ENCODE measurements at places on chromosomes 2 and 18.

GRCh38 chr2:61014763-61015162 lies 2.8 kb upstream of the PEX13 start:
- no peak for DNase-seq

GRCh38 chr2:74762789-74763188 lies 71.1 kb upstream of the HK2 start:
- DNase-seq, result no peak

DNA sequence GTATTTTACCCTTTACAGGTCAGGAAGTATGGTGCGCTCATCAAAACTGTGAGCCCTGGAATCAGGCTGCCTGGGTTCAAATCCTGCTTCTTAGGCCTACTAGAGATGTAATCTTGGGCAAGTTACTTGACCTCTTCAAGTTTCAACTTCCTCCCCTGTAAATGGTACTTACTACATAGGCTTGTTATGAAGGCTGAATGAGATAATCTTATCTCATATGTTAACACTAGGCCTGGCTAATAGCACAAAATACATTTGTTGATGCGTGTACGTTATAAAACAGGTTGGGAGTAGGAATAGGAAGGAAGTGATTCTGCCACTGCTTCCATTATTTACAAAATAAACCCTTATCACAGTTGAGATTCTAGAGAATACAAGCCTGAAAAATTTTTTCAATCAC lies 1.7 kb upstream of the RFTN2 start:
- DNase-seq, result no peak

DNA sequence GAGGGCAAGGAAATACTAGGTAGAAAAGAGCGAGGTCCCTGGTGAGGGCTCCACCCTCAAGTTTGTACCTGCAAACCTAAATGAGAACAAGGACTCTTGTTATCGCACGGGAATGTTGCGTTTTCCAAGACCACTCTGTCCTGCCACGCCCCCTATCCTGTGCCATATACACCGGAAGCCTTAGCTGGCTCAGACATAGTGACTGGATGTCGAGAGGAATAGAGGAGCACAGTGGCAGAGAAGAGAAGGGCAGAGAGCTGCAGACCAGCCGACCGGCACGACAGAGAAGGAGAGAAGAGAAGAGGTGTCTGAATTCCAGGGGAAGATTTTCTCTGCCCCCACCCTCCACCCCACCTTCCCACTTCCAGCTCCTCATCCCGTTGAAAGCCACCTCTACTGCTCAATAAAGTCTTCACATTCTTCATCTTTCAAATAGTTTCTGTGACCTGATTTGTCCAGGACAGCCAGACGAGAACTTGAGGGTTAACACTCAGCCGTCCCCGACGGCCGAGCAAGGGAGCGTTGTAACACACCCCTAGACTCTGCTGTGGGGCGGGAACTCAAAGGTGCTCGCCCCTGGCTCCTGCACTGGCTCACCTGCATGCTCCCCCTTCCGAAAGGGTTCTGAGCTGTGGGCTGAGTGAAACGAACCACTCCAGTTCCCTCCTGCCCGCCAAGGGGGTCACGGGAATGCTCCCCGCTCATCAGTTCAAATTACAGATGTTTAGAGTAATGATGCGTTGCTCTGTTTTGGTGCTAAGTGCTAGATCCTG lies 24.9 kb upstream of the COL3A1 start:
- no peak for DNase-seq

DNA sequence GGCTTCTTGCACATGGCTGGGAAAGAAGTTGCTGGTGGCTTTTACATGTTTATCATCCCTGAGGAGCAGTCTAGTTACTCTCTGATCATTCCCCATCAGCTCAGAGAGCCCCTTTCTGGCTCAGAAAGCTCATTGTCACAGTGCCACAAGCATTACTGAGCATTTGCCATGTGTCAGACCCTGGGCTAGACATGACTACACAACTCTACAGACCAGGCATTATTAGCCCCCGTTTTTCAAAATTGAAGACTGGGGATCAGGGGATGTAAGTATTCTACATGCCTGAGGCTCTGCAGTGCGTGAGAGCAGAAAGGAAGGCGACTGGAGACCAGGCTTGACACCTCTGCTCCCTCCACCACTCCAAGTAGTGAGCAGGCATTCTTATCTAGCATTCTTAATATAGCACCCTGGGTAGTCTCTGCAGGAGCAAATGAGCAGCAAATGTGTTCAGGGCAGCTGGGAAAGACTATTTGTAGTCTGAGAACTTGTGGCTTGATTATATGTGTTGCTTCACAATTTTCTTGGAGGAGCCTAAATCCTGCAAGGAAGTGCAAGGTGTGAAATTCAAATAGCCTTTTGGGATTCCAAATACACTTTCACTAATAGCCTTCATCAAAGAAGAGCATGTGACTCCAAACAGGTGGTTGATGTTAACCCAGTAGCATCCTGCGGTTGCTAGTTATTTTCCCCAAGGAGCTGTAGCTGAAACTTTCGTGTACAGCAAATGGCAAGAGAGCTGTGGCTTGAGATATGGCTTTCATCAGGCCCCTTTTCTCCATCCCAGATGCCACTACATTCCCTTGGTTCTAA lies 143.2 kb downstream of the DDX1 start:
- no peak for DNase-seq

GRCh38 chr2:63440612-63441011 lies 147.7 kb downstream of the WDPCP start:
- no peak for DNase-seq

DNA sequence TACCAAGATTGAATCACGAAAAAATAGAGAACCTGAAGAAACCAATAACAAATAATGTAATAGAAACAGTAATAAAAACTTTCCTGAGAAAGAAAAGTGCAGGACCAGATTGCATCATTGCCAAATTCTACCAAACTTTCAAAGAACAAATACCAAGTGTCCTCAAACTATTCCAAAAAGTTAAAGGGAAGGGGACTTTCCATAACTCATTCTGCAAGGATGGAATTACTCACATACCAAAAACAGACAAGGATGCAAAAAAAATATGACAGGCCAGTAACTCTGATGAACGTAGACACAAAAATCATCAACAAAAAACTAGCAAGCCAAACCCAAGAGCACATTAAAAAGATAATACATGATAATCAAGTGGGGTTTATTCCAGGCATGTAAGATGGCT lies 172.3 kb upstream of the SLC35G4 start:
- DNase-seq, result no peak

DNA sequence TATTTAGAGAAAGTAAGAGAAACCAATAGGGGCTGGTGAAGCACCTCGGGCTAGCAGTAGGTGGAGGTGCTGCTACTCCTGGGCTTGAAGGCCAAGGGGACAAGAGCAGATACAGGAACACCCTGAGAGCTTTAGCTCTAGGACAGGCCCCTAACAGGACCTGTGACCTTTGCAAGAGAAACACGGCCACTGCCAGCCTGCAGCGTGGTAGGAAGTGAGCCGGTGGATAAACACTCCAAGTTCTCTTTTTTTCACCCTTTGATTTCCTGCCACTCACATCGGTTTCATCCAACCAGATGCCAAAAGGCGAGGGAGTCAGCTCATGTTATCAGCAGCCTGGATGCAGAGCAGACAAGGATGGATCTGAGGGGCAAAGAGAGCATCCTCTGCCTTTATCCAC lies 66.8 kb upstream of the SPRED2 start:
- no peak for DNase-seq

GRCh38 chr2:37566517-37566981 lies 104.9 kb downstream of the CDC42EP3 start:
- no peak for DNase-seq

DNA sequence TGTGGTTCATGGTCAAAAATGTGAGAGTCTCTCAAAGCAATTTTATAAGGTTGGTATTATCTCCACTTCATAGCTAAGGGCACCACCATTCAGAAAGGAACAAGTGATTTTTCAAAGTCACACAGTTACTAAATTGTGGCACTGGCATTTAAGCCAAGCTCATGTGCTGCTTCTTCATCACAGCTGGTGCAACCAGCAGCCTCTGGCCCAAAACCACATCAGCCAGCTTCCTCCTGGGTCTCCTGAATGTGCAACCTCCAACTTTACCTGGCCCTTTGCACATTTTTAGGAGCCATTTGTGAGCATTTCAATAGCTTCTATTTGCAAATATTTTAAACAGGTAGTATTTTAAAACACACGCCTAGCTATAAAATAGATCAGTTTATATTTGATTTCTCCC lies 293.7 kb downstream of the BCL11A start:
- DNase-seq, result no peak

DNA sequence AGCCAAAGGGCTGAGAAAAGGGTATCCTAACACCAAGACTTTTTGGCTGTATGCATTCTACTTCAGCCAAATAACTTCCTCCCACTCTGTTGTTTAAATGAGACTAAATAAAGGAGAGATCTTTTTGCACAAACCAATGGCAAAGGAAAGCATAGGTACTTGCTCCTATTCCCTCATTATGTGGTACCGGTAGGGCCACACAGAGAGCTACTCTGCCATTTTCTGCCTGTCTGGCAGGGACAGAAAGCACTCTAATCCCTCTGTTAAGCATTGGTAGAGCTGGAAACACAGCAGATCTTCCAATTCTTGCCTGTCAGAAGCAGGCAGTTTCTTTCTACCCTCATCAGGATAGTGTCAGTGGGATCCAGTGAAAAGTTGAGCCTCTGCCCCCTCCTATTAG lies 918.3 kb upstream of the TMEFF2 start:
- DNase-seq, result no peak

- DNase-seq, result no peak
Observed at GRCh38 chr18:10860928-10861327, 288.4 kb downstream of the PIEZO2 start.

GRCh38 chr18:63112706-63113105 lies 206.9 kb downstream of the BCL2 start:
- DNase-seq, result no peak

DNA sequence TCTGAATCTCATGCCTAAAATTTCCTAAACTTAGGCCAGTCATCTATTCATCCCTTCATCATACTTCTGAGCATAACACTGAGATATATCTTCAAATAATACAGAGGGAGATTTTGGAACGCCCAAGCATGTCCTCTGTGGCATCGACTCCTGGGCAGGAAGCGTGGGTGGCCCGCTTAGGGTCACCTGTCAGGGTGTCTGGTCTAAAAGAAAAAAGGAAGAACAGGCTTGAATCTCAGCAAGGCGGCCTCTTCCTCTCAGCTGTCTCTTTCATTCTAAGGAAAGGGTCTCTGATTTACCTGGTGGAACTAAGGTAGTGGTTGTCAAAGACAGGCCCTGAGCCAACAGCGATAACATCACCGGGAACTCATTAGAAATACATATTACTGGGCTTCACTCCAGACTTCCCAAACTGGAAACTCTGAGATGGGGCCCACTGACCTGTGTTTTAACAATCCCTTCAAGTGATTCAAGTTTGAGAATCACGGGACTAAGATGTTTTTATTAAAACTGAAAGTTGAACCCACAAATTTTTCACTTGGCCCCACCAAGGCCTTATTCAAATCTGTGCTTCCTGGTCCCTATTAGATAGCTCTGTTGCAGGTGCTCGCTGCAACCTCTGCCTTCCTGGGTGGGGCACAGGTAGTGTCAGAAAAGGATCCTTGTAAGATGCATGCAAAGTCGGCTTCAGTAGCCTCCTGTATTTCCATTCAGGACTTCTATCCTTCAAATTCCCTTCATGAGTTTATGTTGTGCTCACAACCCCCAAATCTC lies 162.3 kb upstream of the CCDC68 start:
- no peak for DNase-seq

GRCh38 chr2:148253685-148254084 lies 232.8 kb downstream of the MBD5 start:
- DNase-seq, result no peak

GRCh38 chr2:35125871-35126270 lies 1229.7 kb upstream of the CRIM1 start:
- no peak for DNase-seq

DNA sequence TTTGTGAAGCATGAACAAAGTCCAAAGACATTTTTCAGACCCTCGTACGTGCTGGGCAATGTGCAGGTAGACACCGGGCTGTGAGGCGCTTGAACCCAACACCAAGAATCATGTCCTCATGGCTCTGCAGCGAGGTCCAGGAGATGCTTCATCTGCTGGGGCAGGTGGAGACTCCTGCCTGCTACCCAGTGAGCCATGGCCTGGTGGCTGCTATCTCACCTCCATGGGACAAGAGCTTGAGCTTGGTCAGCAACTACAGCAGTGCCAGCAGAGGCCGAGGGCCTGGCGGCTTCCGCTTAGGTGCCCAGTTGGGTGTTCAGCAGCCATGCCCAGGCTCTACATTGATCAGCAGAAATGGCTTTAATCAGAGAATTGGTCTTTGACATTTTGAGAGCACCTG lies 281.0 kb upstream of the HS6ST1 start:
- DNase-seq, result no peak

- no peak for DNase-seq
Observed at GRCh38 chr2:42545841-42546390, 22.5 kb upstream of the MTA3 start.

DNA sequence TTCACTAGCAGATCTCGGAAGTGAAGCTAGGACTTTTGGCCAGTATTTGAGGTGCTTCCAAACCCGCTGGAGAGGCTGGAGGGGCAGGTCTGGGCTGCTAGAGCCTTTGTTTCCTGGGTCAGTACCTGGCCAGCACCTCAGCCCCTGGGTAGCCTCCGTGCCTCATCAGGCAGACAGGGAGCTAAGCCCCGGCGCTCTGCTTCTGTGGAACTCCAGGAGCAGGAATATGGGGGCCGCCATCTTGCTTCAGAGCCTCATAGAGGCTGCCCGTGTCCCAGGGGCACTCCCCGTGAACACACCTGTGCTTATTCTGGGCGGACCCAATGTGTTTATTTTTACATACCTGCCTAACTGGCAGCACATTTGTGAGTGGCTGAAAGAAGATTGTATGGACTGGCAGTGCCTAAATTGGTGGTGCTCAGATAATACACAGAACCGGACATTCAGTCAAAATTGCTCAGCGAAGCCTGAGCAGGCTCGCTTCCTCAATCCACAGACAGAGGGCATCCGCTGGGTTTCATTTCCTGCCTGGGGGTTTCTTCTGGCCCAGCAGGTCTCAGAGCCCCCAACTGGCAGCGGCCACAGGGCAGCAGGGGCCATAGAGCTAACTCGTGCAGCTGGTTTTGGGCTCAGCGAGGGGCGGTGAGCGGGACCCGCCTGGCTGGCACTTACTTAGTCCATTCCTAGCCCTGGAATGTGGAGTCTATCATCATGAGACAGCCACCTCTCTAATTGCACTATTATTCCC lies 176.8 kb upstream of the ALKAL2 start:
- DNase-seq, result no peak

DNA sequence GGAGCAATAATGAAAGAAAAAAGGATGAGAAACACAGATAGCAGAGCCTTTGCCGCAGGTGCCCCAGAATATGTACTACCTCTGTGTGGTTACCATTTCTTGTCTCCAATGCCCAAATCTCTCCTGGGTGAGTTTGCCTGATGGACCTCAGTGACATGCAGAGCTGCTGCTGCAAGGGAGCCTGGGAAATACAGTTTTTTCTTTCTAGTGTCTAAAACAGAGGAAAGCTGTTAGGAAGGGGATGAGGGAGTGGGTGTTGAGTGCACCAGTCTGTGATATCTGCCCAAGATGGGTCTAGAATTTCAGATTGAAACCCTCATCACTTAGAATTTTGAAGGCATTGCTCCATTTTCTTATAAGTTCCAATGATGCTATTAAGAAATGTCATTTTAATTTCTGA lies 9.9 kb upstream of the MBOAT2 start:
- DNase-seq, result no peak

DNA sequence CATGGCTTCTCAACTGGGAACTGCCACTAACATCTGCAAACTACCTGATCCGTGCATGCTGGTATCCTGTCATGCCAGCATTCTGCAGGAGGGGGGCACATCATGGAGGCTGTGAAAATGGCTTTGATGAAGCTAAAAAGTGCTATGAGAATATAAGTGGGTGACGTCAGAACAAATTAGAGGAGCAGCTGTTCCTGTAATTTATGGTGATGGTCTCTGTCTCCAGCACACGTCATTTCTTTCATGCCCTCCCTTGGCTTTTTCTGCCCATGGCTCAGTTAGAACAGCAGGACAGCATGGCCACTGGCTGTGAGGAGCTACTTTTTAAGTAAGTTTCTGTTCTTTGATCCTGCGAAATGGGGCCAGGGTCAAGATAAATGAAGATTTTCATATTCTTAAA lies 466.3 kb downstream of the THSD7B start:
- no peak for DNase-seq

Data from CD4-positive, alpha-beta T cell (primary cell).